ENCODE measurements at places on chromosomes 5 and 9.

DNA sequence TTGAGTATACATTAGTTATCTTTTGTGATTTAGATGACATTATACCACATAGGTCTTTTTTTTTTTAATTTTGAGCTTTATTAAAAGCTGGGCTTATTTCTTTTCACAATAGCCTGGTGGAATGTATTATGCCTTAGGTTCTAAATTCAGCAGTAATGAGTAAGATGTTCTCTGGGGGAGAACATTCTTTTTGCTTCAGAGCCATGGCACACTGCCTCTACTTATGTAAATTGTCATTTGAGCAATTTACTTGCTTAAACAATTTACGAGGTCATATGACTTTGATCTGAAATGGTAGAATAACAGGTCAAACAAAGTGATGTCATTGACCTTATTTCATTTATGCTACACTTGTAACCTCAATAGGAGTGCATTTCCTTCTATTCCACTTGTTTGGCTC is 154.2 kb downstream of the FOCAD start:
- DNase-seq, result no peak

DNA sequence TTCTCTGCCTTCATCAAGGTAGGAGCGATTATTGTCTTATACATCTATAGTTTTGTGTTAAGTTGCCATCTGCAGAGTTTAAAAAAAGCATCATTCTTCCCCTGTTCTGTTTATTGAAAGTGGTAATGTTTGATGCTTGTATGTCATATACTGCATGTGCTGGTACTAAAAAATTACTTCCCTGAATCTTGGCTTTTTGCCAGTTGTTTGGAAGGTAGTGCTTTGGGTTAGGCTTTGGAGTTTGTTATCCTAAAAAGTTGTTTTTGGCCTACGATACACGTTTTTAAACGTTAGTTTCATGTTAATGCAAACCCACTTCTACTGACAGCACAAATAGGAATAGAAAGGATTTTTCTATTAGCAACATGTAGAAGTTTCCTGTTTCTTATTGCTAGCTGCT is 158.3 kb downstream of the GIN1 start:
- no peak for DNase-seq

DNA sequence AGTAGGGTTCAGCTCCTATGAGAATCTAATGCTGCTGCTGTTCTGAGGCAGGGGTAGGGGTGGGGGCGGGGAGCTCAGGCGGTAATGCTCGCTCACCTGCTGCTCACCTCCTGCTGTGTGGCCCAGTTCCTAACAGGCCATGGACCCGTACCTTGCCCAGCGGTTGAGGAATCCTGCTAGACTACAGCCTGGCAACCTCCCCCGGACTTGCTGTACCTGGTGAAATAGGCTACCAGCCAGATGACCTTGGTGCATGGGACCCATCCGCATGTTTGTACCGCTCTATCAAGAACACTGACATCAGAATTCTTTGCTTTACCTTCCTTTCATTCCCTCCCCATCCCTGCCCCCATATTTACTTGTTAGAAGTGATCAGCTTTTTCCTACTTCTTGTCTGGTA is 15.3 kb downstream of the IL31RA start:
- DNase-seq, result no peak

DNA sequence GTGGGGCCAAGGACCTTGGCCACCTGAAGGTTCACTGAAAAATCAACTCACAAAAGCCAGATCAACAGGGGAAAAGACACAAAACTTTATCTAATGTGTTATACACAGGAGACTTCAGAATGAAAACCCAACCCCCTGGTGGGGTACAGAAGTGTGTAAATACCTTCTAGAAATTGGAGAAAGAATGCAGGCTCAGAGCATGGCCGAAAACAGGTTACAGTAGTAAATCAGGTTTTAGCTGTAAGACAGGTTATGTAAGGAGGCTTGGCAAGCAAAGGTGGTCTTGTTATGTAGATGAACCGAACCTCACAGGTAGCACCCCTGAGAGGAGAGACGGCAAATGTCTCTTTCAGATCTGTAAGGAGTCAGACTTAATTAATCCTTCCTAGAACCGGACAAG is 10.0 kb downstream of the CEMIP2 start:
- no peak for DNase-seq

GRCh38 chr5:134935711-134936602 is 31.0 kb downstream of the PCBD2 start:
- DNase-seq, result no peak

DNA sequence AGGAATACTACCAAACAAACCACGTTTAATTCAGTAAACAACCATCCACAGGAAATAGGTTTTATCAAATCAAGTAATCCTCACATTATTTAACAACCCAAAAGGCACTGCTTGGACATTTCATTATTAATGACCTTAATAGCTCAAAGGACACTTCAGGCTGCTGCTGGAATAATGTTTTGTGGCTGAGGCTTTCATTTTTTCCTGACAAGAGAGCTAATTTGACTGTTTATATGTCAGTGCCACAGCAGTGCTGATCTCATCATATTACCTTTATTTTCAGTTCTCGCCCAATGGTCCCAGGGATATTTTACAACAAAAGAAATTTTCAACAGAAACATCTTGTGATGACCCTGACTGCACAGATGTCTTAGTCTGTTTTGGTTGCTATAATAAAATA is 589.8 kb upstream of the GRAMD2B start:
- no peak for DNase-seq

DNA sequence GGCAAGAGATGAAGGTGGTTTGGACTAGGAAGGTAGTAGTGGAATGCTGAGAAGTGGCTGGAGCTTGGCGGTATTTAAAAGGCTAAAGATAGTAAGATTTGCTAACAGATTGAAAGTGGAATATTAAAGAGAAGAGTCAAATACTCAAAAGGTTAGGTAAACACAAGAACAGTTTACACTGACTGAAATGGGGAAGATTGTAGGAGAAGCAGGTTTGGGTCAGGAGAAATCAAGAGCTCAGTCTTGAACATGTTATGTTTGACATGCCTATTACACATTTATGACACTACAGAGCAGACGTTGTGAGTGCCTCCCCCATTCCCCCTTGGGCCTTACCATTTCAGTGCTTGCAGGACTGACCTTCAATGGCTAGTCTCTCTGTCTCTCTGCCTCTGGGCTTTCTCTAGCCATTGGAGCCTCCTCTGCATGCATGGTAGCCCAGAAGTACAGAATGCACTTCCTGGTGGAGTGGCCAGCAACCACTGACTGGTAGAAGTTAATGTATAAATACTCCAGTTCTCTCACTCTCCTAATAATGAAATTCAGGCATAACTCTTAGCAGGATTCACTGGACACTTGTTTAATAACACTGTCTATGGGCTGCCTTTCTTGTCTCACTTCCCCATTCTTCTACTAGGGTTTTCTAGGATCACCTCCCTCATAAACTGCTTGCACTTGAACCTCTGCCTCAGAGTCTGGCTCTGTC is 56.8 kb downstream of the HMGCS1 start:
- DNase-seq, result no peak

DNA sequence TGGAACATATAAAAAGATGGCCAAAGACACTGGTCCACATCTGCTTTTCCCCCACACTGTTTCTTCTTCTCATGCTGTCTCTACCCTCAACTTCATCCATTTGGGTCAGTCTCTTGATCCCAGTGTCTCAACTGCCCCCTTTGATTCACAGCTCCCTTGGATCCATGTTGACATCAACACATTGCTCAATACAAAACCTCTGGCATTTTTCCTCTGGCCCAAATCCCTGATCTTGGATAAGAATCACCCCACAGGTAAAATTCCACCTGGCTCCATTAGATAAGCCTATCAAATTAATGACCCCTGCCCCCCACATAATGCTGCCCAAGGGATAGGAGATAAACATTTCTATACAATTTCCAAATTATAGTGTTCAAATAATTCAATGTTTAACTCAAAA is 229.8 kb downstream of the TLE1 start:
- DNase-seq, result no peak

DNA sequence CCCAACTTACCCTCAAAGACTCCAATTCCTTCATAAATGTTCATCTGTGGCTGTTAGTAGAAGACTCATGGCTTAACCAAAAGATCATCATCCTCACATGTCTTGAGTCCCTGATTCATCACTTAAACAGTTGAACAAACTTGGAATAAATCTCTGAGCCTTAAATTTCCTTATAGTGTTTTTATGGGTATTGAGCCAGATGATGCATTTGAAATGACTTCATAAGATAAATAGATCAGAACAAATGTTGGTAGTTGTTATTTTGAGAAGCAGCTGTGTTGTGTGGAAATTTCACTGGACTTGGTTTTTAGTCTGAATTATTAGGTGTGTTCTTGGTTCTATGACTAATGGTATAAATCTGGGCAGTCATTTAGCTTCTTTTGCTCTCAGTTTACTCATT is 236.2 kb downstream of the NNT start:
- no peak for DNase-seq

- DNase-seq, result no peak
These were observed 17.3 kb upstream of the TMOD1 start for GRCh38 chr9:97484134-97484533.

- no peak for DNase-seq
These were observed 30.6 kb downstream of the PLPP7 start for GRCh38 chr9:131320031-131320685.

DNA sequence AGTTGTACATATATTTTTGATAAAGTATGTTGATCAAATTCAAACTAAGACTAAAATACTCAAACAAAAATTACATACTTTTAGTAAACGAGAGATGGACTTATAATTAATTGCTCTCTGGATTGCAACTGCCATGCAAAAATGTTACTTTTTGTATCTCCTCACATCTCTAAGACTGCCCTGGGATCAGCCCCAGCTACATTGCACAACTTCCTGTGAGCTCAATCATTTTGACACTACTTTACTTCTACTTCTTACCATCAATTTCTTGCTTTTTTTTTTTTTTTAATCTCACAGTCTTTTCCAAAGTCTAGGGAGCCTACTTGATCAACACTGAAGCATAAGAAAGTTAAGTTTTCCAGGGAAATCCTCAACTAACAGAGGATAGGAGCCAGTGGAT is 506.0 kb upstream of the CDH10 start:
- DNase-seq, result no peak

GRCh38 chr9:9919174-9919775 is 693.5 kb downstream of the PTPRD start:
- no peak for DNase-seq

DNA sequence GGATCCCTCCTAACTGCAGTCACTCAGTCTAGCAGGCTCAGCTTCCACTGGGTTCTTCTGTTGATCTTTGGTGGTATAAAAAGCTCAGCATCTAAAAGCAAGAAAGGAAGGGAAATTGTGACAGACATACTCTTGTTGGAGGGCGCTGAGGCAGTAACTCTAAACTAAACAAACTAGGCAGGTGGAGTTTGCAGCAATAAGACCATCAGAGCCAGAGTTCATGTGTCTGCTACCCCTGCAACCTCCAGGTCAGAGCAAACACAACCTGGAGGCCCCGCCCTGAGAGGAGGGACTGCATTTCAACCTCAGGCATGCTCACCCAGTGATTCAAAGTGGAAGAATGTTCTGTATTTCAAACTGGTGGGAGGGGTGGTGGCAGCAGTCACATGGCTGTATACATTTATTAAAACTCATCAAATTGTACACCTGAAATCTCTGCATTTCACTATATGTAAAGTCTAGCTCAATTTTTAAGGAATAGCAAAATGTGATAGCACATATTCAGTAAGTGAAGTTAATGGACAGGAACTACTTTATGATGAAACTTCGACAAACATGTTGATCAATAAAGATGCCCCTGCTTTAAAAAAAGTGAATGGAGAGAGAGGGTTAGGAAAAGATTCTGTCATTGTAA is 7.1 kb downstream of the ACTL7A start:
- no peak for DNase-seq

DNA sequence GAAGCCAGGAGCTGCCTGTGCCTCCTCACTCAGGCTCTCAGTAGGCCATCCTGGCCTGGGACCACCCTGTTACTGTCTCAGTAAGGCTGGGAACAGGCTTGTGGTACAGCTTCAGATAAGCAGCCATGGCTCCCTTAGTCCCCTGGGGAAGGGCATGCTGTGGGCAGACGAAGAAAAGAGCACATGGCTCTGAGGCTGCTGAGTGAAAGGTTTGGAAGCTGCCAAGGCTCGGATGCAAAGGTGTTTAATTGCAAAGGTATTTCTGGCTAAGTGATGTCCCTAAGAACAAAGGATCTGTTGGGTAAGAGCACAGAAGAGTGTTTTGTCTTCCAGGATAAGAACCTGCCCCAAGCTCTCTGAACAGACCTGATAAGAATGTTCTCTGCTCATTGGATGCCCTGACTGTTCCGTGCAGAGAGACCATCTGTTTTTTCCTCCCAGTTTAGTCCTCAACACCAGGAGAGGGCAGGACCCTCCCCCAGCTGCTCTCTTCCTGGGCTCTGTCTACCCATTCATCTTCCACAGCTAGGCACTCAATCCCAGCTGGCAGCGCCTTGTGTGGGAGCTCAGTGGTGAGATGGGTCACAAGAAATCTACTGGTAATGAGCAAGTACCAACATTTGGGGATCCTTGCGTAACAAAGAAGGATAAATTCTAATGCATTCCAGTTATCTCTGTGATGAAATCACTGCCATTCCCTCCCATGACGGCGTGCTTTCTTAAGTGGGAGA is 17.7 kb downstream of the ANGPTL2 start:
- DNase-seq, result no peak

DNA sequence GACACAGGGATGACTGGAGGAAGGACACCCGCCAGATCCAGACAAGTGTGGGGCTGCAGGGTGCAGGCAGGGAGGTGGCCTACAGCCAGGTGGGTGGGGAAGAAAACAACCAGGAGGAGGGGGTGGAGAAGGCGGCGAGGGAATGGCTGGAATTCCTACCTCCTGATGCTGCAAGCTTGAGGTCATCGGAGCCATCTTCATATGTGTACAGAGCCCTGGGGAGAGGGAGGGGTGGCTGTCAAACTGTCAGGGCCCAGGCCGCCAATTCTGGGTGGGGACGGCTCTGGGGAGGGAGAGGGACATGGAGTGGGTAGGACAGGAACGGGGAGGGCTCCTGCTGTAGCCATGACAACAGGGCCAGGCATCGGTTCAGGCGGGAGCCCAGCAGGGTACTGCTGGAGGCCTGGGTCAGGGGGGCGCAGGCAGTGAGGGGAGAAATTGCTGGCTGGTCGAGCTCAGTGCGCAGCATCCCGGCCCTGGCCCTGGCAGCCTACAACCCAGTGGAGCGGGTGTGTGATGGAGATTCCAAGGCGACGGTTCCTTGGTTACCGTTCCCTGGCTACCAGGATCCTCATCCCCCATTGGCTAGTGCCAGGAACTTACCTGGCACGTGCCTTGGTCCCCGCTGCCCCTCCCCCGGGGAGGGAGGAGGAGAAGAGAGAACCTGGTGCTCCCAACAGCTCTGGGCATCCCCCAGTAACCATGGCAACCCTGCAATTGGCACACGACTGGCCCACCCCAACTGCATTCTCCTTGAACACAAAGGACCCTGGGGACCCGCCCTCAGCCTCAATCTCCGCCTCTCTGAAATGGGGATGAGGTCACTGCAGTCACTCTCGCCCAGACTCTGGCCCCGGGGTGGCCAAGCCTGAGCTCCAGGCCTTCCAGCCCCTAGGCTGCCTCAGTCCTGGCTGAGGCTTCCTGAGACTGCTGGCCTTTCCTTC is 4.5 kb downstream of the DBN1 start:
- DNase-seq, result no peak

GRCh38 chr5:157444224-157444623 is 15.8 kb upstream of the NIPAL4 start:
- no peak for DNase-seq
